ENCODE measurements at places on chromosomes 6 and 20.

DNA sequence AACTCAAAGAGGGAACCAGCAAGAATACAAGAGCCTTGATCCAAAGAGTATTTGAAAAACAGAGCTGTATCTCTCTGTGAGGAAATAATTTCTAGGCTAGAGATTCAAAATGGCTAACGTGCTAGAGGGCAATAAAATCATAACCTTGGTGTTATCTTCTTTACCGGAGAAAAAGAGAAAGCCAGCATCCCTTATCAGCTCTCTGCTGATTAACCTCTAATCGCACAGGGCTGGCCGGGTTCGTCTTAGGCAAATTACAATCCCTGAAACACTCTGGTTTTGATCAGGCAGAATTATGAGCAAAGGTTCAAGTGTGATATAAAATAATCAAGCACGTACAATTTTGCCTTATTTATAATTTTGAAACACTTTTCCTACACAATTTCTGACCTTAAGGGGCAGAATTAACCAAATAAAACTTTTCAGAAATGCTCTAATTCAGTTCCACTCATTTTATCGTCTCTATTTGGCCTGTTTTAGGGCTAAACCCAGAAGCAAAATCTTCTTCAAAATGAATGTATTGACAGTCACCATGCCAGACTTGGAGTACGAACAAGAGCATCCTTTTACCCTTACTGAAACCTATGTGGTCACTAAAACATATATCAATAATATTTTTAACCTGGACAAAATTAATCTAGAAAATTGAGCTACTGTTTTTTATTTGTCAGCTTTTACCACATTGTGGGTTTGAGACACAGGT is 13.7 kb downstream of the PSMB9 start:
- no peak for DNase-seq

DNA sequence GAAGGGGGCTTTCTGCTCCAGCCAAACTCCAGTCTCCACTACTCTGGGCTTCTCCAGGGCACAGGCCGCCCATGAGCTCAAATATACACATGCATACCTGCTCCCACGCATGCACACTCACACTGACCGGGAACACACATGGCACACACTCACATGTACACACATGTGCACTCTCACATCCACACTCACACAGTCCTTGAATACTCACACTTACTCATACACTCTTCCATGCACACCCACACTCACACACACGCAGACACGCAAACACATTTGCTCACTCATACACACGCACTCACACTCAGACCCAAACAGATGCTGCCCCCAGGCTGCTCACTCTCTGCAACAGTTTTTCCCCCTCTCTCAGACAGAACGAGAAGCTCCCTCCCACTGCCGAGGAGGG is 7.0 kb downstream of the GDAP1L1 start:
- DNase-seq = no peak

- no peak for DNase-seq
These were observed 40.0 kb downstream of the IRF4 start for GRCh38 chr6:431504-431903.

DNA sequence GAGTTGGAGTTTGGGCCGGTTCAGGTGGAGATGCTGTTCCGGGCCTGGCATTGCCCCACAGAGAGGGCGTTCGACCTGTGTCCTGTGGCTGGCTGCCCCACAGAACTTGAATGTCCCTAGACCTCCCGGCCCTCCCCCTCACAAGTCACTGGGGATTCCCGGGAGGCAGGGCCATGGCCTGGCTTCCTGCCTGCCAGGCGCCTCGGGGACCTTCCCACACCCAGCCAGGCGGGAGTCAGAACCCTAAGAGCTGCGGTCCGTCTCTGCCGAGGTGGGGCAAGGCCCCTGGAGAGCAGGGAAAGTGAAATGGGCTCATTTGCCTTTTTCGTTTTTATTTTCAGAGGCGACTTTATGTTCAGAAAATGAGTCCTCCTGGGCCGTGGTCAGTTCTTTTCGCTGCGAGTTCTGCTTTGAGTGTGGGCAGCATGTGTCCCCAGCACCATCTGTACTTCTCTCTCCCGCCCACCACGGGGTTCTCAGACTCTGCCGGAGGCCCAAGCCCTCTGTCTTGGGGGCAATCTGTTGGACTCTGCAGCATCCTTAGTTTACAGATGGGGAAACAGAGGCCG is 8.5 kb downstream of the RBM38 start:
- DNase-seq = no peak

DNA sequence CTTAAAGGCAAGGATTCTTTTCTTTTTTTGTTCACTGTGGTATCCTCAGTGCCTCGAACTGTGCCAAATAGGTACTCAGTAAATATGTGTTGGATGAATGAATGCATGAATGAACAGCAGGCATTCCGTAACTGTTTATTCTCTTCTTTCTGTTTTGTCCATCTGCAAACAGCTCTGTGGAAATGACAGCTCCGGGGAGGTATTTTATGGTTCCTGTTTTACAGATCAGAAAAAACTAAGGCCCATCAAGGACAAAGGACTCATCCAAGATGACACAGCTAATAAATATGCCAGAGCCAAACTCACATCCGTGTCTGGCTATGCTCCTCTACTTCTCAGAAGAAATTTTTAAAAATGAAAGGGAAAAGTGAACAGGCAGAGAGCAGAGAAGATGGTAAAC is 21.0 kb downstream of the JPH2 start:
- DNase-seq = no peak

DNA sequence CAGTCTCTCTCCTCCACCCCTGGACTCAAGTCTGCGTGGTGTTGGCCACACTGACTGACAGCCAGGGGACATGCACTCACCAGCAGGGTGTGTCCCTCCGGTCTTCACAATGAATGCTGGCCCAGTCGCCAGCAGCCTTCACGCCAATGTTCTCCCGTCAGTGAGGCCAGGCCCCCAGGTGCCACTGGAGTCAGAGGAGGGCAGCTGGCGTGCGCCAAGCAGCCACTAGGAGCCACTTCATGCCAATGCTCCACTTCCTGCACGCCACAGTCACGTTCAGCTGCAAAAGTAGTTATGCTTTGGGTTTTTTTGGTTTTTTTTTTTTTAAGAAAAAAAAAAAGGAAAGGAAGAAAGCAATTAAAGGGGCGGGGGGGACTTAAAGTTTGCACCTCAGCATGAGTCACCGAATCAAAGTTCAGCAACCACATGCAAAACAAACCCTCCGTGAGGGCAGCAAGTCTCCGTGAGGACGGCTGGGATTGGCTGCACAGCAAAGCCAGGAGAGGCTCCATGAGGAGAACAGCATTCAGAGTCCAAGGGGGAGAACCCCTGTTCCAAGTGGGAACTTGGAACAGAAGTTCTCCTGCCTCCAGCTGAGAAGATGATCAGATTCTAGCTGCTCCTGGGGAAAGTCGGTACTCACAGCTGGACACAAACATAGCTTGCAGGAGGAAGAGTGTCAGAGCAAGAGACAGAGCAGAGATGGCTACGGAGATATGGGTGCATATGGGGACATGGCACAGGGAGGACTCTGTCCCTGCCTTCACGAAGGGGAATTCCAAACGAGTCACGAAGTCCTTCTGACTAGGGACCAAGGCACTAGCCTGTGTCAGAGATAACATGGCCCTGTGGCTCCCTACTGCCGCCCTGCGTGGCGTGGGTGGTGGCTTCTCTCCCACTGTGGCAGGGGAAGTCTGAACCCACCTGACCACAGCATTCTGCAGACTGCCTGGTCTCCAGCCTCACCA is at the start of gene ZC3H12D:
ZC3H12D (minus strand) TSS at position 282 of the 968 bp plus-strand sequence. CDS start 10,471 bp downstream, outside the sequence.
- peak; percentile 85 for DNase-seq

DNA sequence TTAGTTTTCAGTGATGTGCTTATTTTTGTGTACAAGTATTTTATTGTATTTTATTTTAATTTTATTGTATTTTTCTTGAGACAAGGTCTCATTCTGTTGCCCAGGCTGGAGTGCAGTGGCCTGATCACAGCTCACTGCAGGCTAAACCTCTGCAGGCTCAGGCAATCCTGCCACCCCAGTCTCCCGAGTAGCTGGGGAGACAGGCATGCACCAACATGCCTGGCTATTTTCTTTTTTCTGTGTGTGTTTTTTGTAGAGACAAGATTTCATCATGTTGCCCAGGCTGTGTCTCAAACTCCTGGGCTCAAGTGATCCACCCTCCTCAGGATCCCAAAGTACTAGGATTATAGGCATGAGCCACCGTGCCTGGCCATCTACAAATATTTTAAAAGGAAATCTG is 146.3 kb downstream of the MANEA start:
- DNase-seq = no peak

GRCh38 chr20:18224968-18225568 is 63.3 kb upstream of the ZNF133 start:
- DNase-seq = no peak

All from activated CD4-positive, alpha-beta T cell treated with anti-CD3 and anti-CD28 coated beads, Interleukin-2, amount 10 ng/mL, durations not matched to agents 7 days and 5 days (primary cell).